Peyer's patch (tissue), 4 donors: ENCODE measurements at places on chromosomes 11 and 22.

DNA sequence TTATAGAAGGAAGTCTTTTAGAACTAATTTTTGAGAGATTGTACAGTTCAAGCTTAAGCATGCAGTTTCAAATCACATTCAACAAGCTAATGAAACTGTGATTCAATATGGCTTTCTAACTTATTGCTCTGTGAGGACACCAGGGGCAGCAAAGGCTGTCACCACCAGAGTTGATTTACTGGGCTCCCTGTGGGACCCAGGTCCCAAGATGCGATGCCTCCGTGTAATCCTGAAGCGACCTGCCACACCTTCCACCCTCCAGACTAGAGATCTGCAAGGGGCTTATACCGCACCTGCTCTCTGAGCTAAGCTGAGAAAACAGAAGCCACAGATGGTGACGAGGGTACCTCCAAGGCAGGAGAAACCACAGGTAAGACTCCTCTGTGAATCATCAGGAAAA lies 918 bp upstream of the OR51Q1 start:
- no peak for DNase-seq

DNA sequence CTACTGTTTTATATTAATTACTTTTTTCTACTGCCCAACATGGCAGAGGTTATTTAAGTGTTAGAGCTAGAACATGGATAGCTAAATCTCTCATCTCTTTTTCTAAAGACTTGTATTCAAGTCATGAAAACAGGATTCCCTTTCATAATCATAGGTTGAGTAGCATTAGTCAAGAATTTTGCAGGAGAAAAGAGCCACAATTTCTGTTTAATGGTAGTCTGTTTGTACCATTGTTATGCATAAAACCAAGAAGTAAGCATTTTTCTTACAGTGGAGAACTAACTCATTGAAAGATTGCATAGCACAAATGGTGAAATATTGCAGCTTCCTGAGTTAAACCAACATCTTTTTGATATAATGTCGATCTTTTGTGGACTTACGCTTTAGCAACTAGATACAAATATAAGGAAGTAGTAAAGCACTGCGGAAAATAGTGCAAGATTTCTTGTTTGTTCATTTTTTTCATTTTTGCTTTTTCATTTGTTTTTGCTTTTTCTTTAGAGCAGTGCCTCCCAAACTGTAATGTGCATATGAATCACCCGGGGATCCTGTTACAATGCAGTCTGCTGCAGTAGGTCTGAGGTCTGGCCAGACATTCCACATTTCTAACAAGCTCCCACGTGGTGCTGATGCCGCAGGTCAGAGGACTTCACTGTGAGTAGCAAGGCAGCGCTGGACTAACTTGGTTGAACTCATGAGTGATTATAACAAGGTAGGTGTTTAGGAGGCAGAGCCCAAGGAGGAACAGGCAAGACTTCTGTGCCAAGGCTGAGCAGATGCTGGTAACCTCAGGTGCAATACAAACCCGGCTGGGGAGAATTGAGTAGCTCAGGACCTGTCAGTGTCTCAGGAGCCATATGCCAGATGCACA lies 4.6 kb downstream of the ETS1 start:
- no peak for DNase-seq

- DNase-seq, result no peak
Measured at GRCh38 chr22:43090130-43090789, 1.1 kb upstream of the TTLL1 start.

DNA sequence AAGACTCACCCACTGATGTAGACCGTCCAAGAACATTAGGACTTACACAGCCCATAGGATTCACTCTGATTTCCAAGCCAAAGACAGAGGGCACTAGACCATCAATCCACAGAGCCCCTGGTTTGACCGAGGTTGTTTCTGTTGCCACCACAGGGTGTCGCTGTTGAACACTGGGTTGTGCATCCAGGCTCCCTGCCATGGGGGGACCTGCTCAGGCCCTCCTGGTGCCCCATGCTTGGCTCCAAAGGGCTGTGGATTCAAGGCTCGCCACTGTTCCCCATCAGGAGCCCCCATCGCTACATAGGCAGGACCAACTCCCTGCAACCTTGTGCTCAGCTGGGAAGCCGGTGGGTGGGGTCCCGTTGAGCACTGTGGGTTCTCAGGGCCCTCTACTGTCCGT lies 128.0 kb upstream of the ANO1 start:
- DNase-seq, result no peak

DNA sequence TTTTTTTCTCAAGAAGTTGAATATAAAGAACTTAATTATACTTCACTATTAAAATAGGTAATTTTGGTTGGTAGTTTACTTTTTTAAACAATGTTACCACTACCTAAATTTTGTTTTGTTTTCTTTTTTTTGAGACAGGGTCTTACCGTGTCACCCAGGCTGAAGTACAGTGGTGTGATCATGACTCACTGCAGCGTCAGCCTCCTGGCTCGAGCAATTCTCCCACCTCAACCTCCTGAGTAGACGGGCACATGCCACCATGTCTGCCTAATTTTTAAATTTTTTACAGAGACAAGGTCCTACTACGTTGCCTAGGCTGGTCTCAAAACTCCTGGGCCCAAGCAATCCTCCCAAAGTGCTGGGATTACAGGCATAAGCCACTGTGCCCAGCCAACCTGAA lies 17.6 kb downstream of the SPCS2 start:
- no peak for DNase-seq

- no peak for DNase-seq
Measured at GRCh38 chr11:134901955-134902918, 490.2 kb upstream of the B3GAT1 start.

GRCh38 chr22:45188779-45189178 lies 25.1 kb downstream of the NUP50 start:
- no peak for DNase-seq

- no peak for DNase-seq
Measured at GRCh38 chr11:63952570-63952969, 13.8 kb downstream of the NAA40 start.

- no peak for DNase-seq
Measured at GRCh38 chr11:68749229-68750123, 1.8 kb downstream of the TESMIN start.

DNA sequence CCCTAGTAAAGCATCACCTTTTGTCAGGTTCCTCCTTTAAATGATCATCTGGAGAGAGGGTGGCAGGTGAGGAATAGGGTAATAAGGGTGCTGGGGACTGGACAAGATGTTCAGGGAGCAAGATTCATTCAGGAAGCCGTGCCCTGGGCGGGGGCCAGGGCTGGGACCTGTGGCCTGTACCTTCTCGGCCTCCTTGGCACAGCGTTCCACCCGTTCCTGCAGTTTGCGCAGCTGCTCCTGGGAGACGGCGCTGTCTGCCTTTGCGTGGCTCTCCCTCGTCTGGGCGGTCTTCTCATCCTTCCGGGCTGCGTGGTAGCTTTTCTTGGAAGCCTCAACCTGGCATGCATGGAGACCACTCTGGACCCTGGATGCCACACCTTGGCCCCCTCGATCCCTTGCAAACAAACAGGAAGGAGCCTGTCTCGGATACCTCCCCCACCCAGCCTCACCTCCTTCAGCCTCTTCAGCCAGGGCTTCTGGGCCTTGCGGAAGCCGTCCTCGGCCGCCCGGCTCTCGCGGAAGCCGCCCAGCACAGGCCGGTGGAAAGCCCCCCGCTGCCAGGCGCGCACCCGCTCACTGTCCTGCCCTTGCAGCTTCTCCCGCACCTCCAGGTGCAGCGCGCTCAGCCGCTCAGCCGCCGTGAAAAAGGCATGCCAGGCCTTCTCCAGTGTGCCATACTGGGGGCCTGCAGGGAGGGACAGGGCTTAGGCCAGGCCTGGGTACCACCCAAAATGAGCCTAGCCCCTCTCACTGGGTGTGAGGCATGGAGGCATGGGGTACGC lies 3.5 kb upstream of the ARFGAP2 start:
- DNase-seq, result no peak

- no peak for DNase-seq
Measured at GRCh38 chr11:67371911-67372320, 1.5 kb downstream of the CLCF1 start.

DNA sequence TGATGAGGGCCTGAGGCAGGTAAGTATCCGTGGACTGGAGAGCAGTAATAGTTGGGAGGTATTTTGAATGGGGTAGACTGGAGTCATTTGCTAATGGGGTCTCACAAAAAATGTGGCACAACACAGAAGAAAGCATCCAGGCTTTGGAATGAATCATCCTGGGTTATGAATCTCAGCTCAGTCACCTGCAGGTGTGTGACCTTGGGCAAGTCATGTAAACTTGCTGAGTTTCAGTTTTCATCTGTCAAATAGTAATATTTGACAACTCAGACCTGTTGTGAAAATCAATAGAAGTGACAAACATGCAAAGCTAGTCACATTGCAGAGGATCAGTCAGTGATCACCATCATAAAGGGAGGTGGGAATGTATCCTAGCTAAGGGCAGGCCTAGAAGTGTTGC lies 232.0 kb upstream of the TENM4 start:
- DNase-seq, result no peak

DNA sequence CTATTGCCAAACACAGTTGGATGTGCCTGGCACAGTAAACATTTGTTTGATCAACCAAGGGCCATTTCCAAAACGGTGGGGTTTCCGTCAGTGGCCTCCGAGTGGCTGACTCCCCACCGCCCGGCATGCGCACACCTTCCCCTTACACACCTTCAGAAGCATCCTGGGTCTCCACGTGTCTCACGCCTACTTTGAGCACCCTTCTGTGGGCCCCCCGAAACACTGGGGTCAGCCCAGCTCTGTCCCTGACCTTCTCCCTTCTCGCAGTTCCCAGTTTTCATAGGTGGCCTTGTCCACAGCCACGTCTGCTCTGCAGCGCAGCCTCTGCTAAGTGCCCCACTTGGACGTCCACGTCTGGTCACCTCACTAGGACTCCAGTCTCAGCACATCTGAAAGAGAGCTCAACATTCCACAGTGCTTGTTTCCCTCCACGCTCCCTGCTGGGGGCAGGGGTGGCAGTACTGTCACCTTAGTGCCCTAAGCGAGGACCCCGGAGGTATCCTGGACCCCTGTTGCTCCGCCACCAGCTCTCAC lies 13.2 kb upstream of the SHANK2 start:
- no peak for DNase-seq

DNA sequence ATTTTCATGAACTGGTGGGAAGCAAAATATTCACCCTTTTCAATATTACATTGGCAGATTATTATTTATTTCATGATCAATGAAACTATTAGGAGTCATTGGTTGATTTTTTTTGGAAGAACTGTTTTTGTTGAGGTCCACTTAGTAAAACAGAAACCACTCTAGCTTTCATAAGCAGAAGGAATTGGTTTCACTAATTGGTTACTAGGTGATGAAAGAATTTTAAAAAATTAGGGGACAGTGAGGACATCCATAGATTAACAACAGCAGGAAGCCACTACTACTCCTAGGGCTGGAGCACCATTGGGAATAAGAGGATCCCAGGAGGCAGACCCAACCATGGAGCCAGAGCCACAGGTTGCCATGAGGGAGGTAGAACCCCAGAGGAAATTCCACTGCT lies 74.4 kb upstream of the KCNA4 start:
- DNase-seq, result no peak

- DNase-seq, result no peak
Measured at GRCh38 chr11:1156506-1157340, 1.0 kb upstream of the MUC5AC start.

DNA sequence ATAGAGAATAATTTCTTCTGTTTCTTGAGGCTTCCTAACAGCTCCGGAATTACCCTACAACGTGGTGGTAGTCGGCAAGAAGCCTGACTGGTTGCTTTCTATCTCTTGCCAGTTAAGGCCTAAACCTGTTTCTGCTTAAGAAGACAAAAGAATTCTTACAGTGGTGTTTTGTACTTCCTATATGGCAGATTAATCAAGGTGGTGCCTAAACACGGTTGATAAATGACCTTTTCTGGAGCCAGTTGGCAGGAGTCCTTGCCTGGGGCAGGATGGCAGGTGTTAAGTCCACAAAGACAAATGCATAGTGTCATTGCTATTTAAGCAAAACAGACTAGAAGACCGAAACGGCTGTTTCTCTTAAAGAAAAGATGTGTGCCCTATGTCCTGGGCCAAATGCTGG lies 9.9 kb downstream of the GVQW3 start:
- DNase-seq, result no peak

DNA sequence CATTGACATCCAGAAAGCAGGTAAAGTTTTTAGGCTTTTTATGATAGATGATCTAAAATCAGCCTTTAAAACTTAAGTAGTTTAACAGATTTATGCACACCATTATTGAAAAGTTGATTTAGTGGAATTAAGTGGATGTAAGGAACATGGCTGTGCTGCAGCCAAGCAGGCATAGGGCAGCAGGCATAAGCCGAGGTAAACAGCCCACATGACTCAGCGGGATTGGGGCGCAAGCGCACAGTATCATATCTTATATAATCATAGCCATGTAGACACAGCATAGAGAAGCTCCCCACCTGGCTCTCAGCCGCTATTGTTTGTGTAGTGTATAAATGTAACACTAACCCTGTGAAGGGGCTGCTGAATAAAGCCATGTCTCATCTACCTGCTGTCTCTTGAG lies 157.5 kb downstream of the WNT11 start:
- DNase-seq, result peak; percentile 61

DNA sequence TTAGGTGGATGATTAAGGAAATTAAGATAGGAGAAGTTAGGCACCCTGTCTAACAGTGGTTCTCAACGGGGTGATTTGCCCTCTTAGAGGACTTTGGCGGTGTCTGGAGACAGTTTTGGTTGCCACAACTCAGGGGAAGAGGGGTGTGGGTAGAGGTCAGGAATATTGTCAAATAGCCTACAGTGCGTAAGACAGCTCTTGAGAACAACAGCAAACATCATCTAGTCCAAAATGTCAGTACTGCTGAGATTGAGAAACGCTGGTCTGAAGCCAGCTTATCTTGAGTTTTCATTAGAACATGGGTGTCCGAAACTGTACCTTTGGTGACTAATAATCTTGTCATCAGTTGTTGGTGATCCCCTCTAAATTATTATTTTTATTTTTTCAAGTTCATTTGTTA lies 38.4 kb downstream of the CECR2 start:
- no peak for DNase-seq

- no peak for DNase-seq
Measured at GRCh38 chr11:131422029-131422428, 51.6 kb downstream of the NTM start.

- DNase-seq, result no peak
Measured at GRCh38 chr22:43085658-43086606, 3.3 kb downstream of the TTLL1 start.

DNA sequence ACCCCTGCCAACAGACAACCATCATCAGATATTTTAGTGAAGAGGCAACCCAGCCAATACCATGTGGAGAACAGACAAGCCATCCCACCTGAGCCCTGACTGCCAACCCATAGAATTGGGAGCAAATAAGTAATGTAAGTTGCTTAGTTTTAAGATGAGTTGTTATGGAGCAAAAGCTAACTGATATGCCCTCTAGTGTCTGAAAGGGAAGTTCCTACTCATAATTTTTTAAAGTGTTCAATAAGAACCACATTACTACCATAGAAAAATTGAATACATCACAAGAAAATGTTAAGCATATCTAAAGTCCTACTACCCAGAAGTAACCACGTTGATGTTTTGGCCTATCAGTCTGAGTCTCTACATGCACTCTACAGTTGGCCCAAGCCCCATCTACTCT lies 50.8 kb upstream of the SLC36A4 start:
- DNase-seq, result no peak

GRCh38 chr11:60769811-60770210 lies 13.1 kb downstream of the MS4A15 start:
- no peak for DNase-seq
